ENCODE measurements at places on chromosomes 5 and 9.
A peak's percentile ranks its signal among the peaks of the same experiment; 100 is the strongest.

- peak; percentile 56 for DNase-seq
Measured at GRCh38 chr5:168409591-168410458, 76.4 kb upstream of the RARS1 start.

GRCh38 chr9:113664181-113664875 lies 200.8 kb downstream of the RGS3 start:
- DNase-seq = no peak

DNA sequence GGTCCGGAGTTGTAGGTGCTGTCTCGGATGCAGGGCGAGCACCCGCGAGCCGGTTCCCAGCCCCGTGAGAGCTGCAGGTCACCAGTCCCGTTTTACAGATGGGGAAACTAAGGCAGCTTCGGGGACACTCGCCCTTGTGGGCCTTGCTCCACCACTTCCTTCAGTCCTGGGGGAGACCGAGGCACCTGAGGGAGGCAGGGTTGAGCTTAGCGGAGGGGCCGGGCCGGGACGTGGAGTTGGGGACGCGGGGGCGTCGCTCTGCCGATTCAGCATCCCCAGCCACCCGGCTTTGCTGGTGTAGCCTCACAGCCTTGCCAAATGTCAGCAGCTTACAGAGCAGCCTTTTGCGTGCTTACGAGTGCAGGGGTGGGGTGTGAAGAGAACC lies 530 bp downstream of the BBLN start:
- DNase-seq = peak; percentile 43

DNA sequence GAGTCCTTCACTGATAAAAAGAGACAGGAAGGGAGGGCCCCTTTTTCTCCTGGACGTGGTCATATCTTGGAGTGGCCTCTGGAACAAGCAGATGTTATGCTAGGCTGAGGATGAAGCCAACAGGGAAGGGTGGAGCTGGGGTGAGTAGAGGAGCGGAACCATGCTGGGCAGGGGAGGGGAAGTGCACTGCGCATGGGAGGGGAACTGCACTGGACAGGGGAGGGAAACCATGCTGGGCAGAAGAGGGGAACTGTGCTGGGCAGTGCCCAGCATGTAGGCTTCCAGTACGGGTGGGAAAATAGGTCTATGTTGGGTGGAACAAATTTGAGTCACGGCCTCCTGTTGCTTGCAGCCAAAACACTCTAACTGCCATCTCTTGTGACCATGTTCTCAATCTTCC lies 19.3 kb upstream of the IRX4 start:
- DNase-seq = no peak

DNA sequence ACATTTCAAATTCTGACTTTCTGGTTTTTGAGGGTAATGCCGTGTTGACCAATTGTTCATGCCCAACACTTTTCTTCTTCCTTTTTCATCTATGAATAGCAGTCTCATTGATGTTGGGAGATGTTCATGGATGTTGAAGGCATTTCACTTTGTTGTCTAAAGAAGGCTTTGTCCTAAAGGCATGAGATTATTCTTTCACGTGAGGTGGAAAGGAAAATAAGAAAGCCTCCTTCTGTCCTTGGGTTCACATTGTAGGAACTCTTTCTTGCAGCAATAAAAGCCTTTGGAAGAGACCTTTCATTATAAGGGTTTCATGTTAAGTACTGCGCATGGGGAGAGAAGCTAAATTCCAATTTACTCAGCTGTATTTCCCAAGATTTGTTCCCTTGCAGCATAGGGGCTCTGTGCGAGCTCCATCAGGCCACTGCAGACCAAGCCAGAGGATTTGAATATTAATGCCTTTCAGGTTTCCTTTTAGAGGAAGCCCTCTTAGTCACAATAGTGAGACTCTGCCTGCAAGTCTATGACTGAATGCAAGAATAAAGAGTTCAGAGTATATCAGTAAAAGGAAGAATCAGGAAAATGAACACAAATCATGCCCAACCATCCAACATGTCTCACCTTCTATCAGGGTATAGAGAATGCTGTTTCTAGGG lies 274.6 kb downstream of the TMEM38B start:
- no peak for DNase-seq

All from MM.1S (cell line).